ENCODE measurements at places on chromosomes 16 and 17. TPM values are rescaled to one million over a fixed set of nuclear protein-coding genes. Genes with fewer than 3 reads are reported as not detected.

The KRTAP2-2 gene
- polyA plus RNA-seq = not detected

The CLDN9 gene
- 3.5 TPM for polyA plus RNA-seq

The UNC45B gene
- 0.16 TPM for polyA plus RNA-seq

The KRTAP4-5 gene
- polyA plus RNA-seq = not detected

The EVI2B gene
- polyA plus RNA-seq = 3.3 TPM

The KRT31 gene
- not detected for polyA plus RNA-seq

The VTN gene
- 9.2 TPM for polyA plus RNA-seq

The AGRP gene
- 0.39 TPM for polyA plus RNA-seq

The SCNN1G gene
- polyA plus RNA-seq = 56.1 TPM

The KRTAP16-1 gene
- not detected for polyA plus RNA-seq

The AANAT gene
- polyA plus RNA-seq = 0.39 TPM

The CSH1 gene
- not detected for polyA plus RNA-seq

The GRIN2A gene
- polyA plus RNA-seq = 4.9 TPM

The KRTAP3-2 gene
- polyA plus RNA-seq = not detected

The MEFV gene
- polyA plus RNA-seq = 0.39 TPM

DNA sequence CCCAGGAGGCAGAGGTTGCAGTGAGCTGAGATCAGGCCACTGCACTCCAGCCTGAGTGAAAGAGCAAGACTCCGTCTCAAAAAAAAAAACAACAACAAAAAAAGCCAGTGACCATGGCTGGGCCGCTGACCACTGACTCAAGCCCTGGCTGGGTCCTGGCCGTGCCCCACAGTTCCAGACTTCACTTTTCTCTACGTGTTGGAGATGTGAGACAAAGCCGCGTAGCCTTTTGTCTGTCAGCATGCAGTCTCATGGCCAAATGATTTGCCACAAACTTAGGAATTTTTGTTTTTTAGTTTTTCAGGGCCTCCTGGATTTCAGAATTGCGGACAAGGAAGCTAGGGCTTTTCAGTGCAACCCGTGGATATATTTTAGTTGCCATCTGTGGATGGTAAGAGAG lies 89.3 kb upstream of the CIBAR2 start:
- DNase-seq = no peak

GRCh38 chr17:75412455-75413317 lies 7.2 kb upstream of the GRB2 start:
- no peak for DNase-seq

GRCh38 chr17:29591146-29591736 lies 1.7 kb upstream of the ANKRD13B start:
- no peak for DNase-seq

GRCh38 chr17:74968361-74968780 lies 4.2 kb downstream of the HID1 start:
- DNase-seq = no peak

DNA sequence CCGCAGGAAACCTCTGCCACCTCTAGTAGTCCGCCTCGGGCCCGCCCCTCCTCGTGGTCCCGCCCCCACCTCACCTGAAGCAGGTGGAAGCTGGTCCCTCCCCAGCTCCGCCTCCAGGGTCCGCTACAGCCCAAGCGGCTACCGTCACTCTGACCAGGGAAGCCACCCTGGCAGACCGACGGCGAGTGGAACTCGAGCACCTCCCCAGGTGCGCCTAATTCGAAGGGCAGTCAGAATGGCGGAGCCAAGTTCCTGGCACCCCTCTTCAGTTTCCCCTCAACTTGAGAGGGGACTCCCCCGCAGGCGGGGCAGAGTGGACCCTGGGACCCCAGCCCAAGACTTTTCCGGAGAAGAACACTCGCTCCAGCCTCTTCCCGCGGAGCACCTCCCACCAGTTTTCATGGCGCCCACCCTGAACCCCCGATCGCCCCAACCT lies 507 bp downstream of the FHOD1 start:
- no peak for DNase-seq

- DNase-seq = no peak
These were observed 77.6 kb upstream of the FOXF1 start for GRCh38 chr16:86432691-86433090.

GRCh38 chr17:83055911-83056582 lies 23.4 kb upstream of the METRNL start:
- DNase-seq = no peak

GRCh38 chr17:31470592-31470991 lies 79.1 kb downstream of the RAB11FIP4 start:
- DNase-seq = no peak

DNA sequence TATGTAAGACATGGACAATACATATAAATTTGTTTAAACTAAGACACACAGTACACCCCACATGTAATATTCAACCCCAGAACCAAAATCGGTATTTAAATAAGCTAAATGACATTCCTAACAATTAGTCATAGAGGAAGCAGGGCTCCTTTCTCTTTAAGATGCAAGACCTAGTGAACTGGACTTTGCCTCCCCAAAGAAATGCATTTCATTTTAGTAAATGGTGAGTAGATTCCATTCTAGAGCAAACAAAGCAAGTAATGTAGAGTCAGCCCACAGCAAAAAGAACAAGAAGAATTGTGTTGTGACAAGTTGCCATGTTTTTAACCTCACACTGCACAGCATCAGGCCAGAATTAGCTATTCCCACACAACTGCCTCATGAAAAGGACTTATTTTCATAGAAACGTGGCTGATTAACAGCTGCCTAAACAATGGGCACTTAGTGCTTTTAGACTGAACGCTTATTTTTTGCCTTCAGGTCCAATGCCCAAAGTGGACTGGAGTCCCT lies 14.4 kb downstream of the DNAJC7 start:
- no peak for DNase-seq

DNA sequence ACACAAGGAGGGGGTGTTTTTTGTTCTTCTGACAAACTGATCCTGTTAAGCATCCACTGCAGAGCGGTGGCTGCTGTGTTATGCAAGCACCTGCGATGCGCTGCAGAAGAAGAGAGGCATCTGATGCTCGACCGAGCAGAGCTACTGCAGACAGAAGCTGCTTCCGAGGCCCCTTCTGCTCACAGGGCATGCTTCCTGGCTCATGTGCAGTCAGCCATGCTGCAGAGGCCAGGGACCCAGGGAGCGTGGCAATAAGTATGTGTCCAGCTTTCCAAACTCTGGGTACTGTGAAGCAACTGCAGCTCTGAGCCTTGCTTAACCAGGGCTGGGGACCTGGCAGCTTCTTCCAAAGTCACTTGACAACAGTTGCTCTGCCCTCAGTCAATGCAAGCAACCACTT lies 448.6 kb upstream of the RBFOX1 start:
- no peak for DNase-seq

DNA sequence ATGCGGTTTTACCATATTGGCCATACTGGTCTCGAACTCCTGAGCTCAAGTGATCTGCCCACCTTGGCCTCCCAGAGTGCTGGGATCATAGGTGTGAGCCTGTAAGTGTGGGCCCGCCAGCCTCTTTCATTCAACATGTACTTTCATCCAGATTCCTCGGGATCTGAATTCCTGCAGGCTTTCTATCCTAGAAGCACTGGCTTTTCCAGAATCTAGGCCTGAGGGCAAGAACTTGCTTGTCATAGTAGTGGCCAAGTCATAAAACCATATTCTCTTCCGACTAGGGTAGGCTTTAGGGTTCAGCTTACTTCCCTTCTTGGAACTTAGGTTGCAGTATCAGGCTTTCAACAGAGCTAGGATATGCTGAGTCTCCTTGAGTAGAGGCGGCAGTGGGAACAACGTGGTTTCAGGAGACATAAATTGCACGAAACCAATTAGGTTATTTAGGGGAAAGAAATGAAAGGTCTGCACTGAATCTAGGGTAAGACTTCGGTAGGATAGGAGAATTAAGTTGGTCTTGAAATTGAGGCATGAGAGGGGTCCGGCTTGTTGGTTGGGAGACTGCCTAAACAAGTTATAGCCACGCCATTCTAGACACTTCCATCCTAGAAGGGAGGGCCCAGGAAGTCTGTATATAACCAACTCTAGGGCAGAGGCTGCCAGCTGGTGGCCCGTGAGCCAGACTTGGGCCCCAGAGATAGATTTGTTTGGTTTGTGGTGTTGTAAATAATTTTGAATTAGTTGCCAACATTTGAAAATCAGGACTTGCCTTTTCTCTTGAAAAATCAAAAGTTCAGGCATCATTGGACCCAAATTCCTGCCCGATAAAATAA lies 15.6 kb downstream of the SLC7A6 start:
- DNase-seq = no peak

DNA sequence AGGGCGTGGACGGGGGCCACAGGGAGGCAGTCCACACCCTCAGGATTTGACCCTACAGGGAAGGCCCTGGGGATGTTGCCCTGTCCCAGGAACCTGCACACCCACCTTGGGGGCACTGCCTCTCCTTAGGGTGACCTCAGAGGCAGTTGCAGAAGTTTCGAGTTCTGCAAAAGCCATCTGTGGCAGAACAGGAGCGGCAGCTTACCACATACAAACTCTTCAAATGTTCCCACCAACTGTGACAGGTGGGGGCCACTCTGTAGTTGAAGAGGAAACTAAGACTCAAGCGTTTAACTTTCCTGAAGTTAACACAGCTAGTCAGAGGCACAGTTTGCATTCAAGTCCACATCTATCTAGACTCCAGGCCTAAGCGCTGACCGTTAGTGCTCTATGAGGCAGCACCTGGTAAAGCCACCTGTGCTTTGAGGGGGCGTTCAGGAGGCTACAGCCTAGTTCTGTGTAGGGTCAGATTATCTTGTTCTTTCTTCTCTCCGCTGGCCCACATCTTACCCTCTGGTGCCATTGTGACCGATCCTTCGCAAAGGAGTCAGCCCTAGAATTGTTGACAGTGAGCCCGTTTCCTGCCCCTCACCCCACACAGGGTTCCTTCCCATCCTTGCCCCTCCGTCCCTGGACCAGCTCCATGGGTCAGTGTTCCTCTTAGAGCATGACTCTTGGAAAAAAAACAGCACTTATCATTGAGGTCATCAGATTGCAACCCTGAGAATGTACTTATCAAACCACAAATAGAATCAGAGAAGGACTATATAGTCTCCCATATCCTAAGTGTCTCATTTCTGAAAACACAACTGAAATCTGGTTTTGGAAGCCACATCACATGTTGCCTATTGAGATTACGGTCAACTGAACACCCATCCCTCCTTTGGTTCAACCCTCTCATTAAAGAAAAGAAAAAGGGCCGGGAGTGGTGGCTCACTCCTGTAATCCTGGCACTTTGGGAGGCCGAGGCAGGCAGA lies 45.4 kb downstream of the CDH1 start:
- DNase-seq = no peak

DNA sequence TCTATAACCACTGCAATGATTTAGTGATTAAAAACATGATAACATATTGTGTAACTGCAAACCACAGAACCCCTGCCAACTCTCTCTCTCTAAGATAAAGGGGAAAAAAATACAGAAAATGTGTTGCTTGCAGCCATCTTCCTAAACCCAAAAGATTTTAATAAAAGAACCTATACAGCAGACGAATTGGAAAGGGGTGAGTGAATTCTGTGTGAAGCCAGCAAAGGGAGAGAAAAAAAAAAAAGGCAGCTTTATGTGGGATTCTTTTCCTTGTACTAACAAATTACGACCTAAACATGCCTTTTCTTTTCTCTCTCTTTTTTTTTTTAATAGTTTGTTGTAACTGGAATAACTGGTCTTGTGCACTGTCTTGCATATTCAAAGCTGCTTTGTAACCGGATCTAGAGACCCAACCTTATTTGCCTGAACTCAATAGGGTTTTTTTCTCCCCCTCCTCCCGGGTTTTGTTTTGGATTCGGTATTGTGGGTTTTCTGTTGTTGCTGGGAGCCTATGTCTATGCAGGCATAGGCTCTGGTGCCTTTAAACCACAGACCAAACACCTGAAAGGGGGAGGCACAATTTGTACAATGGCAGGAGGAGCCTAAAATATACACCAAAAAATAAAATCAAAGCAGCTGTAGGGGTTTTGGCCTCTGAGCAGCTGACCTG lies 7.0 kb upstream of the ZFHX3 start:
- no peak for DNase-seq

DNA sequence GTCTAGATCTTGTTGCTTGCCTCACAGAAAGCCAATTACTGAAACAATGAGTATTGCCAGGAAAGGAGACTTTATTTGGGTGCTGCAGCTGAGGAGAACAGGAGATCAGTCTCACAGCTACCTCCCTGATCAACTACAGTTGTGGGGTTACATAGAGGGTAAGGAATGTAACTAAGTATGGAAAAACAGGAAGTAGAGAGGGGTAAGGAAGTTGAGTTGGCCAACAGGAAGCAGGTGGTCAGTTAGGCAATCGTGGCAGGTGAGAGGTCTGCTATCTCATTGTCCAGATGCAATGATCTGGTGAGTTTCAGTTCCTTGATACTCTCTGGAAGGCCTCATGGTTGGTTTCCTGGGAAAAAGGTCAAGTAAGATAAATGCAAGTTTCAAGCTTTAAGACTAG lies 333.1 kb upstream of the GOT2 start:
- DNase-seq = no peak

DNA sequence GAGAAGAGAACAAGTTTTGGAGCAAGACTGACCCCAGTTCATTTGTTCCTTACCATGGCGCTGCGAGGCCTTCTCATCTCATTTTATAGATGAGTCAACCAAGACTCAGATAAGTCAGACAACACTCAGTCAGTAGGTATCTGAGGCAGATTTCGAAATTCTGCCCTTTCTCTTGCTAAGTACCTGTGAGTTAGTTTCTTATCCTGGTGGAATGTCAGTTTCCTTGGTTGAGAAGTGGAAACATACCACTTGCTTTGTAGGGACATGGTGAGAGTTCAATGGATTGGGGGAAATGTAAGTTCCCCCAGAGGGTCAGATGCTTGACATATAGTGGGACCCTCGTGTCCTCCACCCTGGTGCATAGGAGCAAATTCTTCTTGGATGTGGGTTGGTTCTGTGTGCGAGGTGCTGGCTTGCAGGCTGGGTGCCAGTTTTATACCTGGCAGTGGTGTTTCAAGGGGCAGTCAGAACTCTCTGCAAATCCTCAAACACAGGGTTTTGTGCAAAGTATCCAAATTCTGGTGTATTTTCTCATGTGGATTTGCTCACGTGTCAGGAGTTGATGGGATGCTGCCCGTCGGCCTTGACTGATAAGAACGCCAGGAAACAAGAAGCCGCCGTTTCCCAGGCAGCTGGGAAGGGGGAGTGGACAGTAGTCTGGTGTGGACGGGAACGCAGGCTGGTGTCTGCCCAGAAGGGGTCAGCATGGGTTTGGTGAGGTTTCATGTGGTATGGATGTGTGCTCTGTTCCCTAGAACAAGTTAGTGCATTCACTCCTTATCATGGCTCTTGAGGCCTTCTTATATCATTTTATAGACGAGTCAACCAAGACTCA lies 61.1 kb upstream of the CIBAR2 start:
- DNase-seq = no peak

- DNase-seq = no peak
These were observed 25.2 kb downstream of the C17orf67 start for GRCh38 chr17:56808503-56808902.

- DNase-seq = peak; percentile 99
These were observed 6.8 kb upstream of the PRSS8 start for GRCh38 chr16:31142109-31143010.

All from left renal cortex interstitium (tissue), 4 donors.